ENCODE measurements at places on chromosomes 3 and 15. TPM values are rescaled to one million over a fixed set of nuclear protein-coding genes. Genes with fewer than 3 reads are reported as not detected.

The HACD2 gene
- 23.0 TPM for total RNA-seq

DNA sequence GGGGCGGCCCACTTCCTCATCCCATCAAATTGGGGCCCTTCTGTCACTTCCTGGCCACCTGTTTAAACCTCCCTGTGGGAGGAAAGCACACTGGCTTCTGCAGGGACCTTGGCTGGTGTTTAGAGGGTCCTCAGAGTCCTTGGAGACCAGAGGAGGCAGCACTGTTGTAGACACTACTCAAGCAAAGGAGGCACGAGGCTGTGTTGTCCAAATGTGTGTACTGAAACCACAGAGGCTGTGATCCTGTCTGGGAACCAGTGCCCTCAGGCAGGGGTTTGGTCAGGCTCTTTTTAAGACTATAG, 12.4 kb upstream of the SEC13 start:
- H3K4me1 ChIP-seq = no peaks in the 10 kb centered on the region
- DNase-seq = no peak

GRCh38 chr15:100887211-100887913, 7.7 kb downstream of the ALDH1A3 start:
- no peak for DNase-seq
- H3K36me3 ChIP-seq = no peaks in the 10 kb centered on the region
- H3K27ac ChIP-seq = no peak overlapping the region
- no peaks in the 10 kb centered on the region for H3K27me3 ChIP-seq

DNA sequence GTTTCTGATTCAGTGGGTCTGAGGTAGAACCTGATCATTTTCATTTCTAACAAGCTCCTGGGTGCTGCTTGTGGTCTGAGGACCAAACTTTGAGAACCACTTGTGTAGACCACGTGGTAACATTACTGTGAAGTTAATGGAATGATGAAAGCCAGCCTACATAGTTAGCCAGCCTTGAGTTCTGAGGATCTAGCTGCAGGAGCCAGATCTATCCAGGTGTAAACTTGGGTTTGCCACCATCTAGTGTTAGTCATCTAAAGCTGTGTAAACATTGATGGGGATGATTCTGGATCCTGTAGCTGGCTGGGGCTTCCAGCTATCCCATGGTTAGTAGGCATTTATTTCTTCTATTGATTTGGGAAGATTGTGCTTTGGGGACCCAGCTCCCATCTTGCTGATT, 170.0 kb downstream of the TMEM108 start:
- no peak overlapping the region for H3K27ac ChIP-seq

DNA sequence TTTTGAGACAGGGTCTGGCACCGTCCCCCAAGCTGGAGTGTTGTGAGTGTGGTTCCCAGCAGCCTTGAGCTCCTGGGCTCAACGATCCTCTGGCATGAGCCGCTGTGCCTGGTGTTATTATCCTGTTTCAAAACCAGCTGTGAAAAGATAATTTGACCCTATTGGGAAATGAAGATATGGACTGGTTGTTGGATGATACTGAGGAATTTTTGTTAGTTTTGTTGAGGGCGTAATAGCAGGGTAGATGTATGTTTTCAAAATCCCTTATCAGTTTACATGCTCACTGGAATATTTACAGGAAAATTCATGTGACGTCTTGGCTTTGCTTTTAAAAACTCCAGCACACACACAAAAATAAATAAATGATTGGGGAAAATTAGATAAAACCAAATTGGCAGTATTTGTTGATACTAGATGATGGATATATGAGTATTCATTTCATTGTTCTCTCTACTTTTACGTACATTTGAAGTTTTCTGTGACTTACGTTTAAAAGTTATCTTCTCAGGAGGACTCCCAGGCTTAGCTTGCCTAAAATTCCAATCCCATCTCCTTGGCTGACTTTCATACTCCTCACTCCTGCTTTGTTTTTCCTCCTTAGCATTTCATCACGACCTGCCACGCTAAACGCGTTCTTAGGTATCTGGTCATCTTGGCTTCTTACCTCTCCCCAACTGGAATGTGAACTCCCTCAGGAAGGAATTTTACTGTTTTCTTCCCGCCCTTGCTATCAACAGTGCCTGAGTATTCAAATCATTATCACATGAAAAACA, 56.8 kb upstream of the TFRC start:
- H3K27ac ChIP-seq = no peak overlapping the region
- peak; percentile 73 for DNase-seq
- H3K4me1 ChIP-seq = peaks cover 25% of the 10 kb centered on the region
- no peak overlapping the region for H3K4me3 ChIP-seq
- no peaks in the 10 kb centered on the region for H3K36me3 ChIP-seq
- H3K27me3 ChIP-seq = no peaks in the 10 kb centered on the region

- H3K4me1 ChIP-seq = no peaks in the 10 kb centered on the region
- no peaks in the 10 kb centered on the region for H3K36me3 ChIP-seq
- H3K27me3 ChIP-seq = no peaks in the 10 kb centered on the region
Measured at GRCh38 chr3:102036017-102036416, 186.7 kb downstream of the NFKBIZ start.

DNA sequence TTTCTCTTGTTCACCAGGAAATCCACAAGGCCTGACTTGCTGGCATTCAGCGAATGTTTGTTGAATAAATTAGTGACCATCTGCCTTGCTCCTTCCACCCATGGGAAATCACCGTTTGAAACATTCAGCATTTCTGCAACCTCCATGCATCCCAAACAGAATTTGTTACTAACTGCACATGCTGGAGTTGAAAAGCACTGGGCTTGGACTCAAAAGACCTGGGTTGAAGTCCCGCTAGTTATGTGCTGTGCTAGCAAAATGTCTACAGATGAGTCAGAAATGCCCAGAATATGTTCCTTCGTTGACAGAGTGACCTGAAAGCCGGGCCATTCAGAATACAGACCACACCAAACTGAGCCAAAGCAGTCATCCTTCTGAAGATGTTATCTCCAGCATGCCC, 144.6 kb downstream of the ALDH1A2 start:
- H3K27me3 ChIP-seq = no peaks in the 10 kb centered on the region
- H3K4me1 ChIP-seq = no peaks in the 10 kb centered on the region
- DNase-seq = no peak
- no peak overlapping the region for H3K4me3 ChIP-seq
- H3K27ac ChIP-seq = no peak overlapping the region
- H3K36me3 ChIP-seq = no peaks in the 10 kb centered on the region

GRCh38 chr3:146513386-146514051, 30.9 kb downstream of the PLSCR1 start:
- H3K36me3 ChIP-seq = no peaks in the 10 kb centered on the region
- H3K27me3 ChIP-seq = no peaks in the 10 kb centered on the region
- H3K4me1 ChIP-seq = peaks cover 18% of the 10 kb centered on the region

DNA sequence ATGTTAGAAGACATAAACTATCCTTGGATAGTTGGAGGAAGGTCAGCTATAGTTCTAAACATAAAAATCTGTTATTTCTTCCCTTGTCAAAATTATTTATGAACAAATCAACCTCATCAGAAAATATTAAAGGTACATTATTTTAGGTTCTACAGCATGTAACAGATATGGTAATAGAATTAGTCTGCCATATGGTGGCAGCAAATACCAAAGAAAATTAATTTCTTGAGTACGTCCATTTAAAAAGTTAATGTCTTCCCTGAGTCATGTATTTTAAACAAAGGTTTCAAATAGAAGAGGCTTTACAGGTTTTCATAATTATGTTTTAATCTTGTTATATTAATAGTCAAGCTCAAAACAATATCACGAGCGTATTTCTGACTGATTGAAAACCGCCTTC, 17.9 kb upstream of the ANKRD28 start:
- H3K4me3 ChIP-seq = no peak overlapping the region
- H3K4me1 ChIP-seq = no peaks in the 10 kb centered on the region
- H3K27ac ChIP-seq = peak overlapping the region; percentile 24
- no peaks in the 10 kb centered on the region for H3K36me3 ChIP-seq
- no peak for DNase-seq
- no peaks in the 10 kb centered on the region for H3K27me3 ChIP-seq

DNA sequence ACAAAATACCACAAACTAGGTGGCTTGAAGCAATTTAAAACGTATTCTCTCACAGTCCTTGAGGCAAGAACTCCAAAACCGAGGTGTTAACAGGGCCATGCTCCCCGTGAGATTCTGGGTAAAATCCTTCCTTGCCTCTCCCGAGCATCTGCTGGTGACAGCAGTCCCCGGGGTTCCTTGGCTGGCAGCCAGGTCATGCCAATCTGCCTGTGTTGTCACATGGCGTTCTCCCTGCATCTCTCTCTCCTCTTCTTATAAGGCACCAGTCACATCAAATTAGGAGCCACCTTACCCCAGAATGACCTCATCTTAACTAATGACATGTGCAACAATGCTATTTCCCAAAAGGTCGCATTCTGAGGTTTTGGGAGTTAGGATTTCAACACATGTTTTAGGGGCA, 26.3 kb upstream of the LRRN1 start:
- H3K4me1 ChIP-seq = peaks cover under 1% of the 10 kb centered on the region
- no peak for DNase-seq
- H3K36me3 ChIP-seq = no peaks in the 10 kb centered on the region
- H3K27ac ChIP-seq = no peak overlapping the region

All from right lobe of liver (tissue), 6 donors.